ENCODE measurements at places on chromosomes 3 and 15.

- DNase-seq, result no peak
These were observed 11.1 kb downstream of the ISG20 start for GRCh38 chr15:88649753-88650551.

- DNase-seq, result no peak
These were observed 17.5 kb downstream of the MYO5C start for GRCh38 chr15:52278135-52278534.

DNA sequence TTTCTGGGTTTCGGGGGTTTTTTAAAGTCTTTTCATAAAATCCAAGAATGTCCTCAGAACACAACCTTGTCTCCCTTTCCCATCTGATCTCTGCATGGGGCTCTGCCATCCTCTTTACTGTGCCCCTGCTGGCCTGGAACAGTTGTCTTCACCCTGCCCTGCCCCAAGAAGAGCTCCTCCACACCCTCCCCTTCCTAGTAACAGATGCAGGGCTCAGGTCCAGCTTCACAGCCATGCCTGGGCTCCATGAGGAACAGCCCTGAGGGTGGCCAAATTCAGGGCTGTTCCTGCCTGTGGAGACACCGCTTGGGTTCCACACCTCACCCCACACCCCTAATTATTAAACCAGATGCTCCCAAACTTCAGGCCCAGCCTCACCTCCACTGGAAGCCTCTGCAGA is 12.9 kb upstream of the ULK3 start:
- no peak for DNase-seq

- DNase-seq, result no peak
These were observed 70.2 kb upstream of the WNT7A start for GRCh38 chr3:13950042-13950441.

DNA sequence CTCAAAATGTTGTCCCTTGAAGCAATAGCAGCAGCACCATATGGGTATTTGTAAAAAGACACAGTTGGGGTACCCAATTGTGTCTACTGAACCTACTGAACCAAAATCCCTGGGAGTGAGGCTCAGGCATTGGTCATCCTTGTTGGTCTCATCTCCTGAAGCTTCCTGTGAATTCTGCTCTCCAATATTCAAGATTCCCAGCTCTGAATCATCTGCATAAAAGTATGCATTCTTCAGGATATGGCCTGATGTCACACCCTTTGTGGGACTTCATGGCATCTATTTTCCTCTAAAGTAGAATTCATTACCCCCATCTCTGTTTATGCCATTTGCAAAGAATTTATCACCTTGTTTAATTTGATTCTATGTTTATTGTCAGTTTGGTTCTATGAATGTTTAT is 13.3 kb upstream of the PTX3 start:
- DNase-seq, result no peak

DNA sequence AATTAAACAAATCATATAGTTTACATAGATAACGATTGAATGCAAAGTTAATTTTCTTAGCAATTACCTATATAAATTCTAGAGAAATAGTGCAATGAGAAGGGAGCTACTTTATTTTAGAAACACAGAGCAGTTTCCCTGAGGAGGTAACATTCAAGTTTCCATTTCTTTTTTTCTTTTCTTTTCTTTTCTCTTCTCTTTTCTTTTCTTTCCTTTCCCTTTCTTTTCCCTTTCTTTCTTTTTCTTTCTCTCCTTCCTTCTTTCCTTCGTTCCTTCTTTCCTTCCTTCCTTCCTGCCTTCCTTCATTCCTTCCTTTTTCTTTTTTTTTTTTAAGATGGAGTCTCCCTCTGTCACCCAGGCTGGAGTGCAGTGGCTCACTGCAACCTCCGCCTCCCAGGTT is 417.3 kb downstream of the NLGN1 start:
- no peak for DNase-seq

DNA sequence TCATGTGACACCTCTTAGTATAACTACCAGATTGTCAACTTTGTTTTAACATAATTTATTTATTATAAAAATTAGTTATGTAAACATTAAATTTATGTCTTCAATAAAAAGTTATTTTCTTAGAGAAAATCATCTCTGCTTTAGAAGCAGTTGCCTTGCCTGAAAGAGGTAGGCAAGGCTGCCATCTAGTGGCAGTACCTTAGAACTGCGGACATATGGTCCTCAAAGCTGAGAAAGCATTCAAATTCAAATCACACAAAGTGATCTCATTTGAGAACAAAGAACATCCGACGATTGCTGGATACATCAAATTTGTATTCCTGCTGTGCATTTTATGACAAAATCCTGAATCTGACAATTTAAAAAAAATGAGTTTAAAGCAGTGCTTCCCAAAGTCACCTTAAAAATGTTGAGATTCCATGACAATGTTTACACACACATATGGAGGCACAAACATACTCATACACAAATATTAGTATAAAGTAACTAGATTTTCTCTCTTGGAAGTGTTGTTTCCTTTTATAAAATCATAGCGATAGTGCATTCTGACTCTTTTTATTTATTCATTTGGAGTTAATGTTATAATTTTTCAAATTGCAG is 617.4 kb downstream of the CADM2 start:
- DNase-seq, result peak; percentile 9

DNA sequence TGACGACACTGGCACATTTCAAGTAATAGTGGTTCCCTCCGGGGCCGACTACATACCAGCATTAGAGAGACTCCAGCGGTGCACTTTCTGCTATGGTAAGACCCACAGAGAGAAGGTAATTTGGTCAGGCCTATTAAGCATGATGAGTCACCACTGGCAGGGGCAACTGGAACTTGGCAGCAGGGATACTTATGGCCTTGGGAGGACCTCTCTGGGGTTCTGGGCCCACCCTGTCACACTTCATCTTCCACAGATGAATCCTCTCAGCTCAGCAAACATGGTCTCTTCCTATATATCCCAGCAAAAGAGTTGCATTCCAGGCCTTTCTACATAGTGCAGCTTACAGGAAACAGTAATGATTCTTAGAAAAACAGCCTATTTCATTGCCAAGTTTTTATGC is 88.0 kb downstream of the PIK3R4 start:
- DNase-seq, result no peak

- no peak for DNase-seq
These were observed 202.4 kb upstream of the RGMA start for GRCh38 chr15:93291380-93291779.

DNA sequence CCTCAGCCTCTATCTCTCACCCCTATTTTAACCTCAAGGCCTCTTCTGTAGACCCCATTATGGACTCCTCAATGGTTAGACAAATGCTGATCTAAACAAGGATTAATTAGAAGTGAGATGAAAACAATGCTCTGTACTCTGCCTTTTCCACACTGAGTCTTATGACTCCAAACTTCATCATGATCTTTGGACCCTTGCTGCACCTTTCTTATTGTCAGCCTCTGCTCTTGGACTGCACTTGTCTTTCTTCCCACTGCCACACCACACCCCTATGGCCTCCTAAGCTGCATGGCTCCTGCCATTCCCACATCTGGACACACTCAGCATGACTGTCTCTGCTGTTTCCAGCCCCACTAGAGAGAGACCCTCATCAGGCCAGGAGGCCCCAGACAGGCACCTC is 348.2 kb downstream of the RORA start:
- DNase-seq, result no peak

- DNase-seq, result no peak
These were observed 135.4 kb upstream of the CBLB start for GRCh38 chr3:106004137-106004681.

- no peak for DNase-seq
These were observed 175.0 kb downstream of the CFAP20DC start for GRCh38 chr3:58874795-58875194.

DNA sequence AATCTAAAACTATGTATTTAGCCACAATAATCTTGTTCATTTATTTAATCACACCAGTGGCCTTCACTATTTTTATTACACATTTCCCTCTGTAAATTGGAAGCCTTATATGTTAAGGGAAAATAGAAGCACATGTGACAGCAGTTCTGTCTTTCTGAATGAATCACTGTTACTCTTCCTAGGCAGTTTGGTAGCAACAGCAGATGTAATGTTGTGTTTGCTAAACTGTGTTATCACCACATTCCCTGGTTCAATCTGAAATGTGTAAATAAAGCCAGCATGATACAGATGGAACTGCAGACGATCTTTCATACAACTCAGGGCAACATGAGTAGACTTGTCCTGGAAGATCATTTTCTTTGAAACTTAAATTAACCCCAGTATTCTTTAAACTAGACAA is 220.1 kb downstream of the MCTP2 start:
- no peak for DNase-seq

DNA sequence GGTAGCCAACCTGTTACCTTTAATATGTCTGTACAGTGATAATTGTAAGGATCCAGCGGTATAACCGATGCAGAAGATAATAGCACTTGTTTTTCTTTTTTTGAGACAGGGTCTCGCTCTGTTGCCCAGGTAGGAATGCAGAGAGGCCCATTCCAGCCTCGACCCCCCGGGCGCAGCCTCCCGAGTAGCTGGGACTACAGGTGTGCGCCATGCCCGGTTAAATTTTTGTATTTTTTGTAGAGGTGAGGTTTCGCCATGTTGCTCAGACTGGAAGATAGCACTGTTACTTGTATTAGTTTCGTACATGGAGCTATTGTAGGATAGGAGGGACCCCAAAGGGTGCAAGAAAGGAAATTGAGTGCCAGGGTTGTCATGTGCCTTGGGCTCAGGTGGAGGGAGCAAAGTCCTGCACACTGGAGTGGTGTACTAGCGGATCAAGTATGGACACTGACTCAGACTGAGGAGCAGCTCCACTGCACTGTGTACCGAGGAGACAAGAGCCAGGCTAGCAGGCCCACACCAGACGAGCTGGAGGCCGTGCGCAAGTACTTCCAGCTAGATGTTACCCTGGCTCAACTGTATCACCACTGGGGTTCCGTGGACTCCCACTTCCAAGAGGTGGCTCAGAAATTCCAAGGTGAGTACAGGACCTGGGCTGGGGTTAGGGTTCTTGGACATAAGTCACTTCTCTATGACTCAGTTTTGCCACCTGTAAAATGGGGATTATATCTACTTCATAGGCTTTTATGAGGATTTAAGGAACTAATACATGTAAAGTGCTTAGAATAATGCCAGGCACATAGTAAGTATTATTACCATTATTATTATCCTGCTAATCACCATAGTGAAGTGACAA is 1.0 kb downstream of the OGG1 start:
- DNase-seq, result no peak

DNA sequence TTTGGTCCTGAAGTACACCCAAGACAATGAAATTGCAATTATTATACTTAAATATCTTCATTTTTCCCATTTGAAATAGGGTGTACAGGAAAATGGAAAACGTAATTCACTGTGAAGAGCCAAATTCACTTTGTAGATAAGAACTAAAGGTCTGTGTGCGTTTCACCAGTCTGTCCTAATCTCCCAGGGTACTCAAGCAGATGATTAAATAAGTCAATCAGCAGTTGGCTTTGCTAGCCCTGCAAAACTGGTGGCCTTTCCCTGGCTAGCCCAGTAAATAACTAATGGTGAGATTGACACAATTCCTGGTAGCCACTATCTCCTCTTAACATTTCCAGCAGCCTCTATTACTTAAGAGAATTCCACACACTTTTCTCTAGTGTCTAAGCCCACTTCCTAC is 389.3 kb downstream of the TBL1XR1 start:
- DNase-seq, result no peak

GRCh38 chr3:50255251-50255615 is 13.7 kb upstream of the SEMA3B start:
- no peak for DNase-seq

GRCh38 chr3:138833899-138834595 is 681 bp downstream of the PIK3CB start:
- DNase-seq, result peak; percentile 32

GRCh38 chr15:101445562-101446517 is 43.7 kb downstream of the PCSK6 start:
- no peak for DNase-seq

- DNase-seq, result no peak
These were observed 183.6 kb downstream of the ANXA2 start for GRCh38 chr15:60214201-60214600.

GRCh38 chr3:113832477-113833164 is 6.0 kb upstream of the GRAMD1C start:
- no peak for DNase-seq

GRCh38 chr3:151949706-151950105 is 76.3 kb downstream of the SUCNR1 start:
- DNase-seq, result no peak

DNA sequence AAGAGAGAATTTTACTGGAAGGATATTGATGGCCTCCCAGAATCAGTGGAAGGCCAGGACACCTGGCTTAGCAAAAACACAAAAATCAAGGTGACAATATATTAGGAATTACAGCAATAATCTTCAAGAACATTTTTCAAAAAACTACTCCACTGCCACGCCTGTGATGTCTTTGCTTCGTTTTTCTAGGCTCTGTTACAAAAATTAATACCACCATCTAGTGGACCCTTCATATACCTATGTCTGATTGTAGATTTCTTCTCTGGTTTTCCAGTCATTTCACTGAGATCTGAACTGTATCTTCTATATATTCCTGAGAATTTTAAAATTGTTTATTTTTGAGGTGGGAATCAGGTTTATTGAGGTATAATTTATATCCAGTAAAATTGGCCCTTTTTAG is 5.6 kb upstream of the SLC33A1 start:
- no peak for DNase-seq

- no peak for DNase-seq
These were observed 6.9 kb downstream of the NCEH1 start for GRCh38 chr3:172704001-172704400.

- DNase-seq, result no peak
These were observed 631 bp upstream of the CNBP start for GRCh38 chr3:129184396-129184657.

GRCh38 chr3:133750259-133750656 is 4.1 kb downstream of the TF start:
- no peak for DNase-seq
